ENCODE measurements at places on chromosomes 12 and 14.
A peak's percentile ranks its signal among the peaks of the same experiment; 100 is the strongest.

DNA sequence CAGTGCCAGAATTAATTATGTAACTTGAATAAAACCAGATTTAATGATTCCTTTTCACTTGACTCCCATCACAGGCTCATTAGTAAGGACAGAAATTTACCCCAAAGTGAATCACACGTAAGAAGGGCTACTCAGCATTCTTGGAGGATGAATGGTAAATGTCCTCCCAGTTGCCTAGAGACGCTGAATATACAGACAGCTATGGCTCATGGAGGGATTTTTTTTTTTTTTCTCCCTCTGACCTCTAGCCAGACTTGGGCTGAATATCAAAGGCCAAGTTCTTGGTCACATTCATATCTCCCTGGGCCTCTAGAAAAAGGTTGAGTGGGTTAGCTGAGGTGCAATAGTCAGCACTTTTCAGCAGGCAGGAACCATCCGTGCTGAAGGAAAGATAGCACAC is 77.5 kb downstream of the PHLDA1 start:
- DNase-seq: no peak

DNA sequence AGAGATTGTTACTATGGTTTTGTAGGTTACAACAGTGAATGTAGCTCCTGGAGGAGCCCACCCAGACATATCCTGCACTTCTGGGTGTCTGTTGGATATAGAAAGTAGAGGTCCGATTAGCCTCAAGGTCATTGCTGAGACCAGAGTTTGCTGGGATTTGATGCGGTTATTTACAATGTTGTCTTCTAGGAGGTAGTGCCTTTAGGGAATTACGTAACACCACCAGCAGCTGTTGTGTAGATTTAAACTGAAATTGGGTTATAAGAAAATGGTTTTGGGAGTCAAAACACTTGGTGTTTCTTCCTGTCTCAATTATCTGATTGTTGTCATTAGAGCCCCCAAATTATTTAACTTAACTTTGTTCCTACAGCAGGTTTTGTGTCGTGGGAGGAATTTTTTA is 225.3 kb upstream of the PELI2 start:
- DNase-seq: no peak

DNA sequence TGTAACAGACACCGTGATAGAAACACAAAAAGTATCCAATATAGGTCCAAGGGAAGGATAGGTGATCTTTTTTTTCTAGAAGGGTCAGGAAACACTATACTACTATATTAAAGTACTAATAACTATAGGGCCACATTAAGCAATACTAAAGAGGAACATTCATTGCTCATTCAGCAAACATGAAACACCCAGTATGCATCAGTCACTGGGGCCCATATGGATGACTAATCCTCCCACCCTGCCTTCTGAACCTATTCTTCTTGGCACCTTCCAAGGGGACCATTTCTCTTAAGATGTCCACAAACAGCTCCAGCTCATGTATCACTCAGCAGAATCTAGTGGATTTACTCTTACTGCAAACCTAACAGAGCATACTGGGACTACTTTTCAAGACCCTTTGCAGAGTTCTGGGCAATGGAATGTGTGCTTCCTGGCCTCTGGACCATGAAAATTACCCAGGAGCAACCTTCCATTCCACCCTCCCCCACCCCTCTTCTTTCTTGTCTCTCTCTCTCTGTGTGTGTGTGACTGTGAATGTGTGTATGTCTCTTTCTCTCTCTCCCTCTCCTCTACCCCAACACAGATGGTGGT is 187.9 kb downstream of the EPS8 start:
- no peak for DNase-seq

DNA sequence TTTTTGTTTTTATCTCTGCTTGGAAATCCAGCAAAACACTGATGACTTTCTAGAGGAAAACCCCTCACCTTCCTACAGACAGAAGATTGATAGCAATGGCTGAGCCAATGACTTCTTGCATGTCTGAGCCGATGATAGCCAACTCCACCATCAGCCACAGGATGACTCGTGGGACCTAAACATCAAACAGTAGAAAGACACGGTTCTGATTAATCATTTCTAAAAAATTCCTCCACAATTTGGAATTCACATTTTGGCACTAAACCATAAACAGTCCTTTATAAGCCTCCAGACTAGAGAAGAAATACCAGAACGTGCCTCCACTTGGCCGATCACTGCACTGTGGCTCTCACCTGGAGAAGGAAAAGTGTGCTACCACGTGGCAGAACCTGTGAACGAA is 25.9 kb downstream of the SLC11A2 start:
- DNase-seq: no peak

GRCh38 chr12:25583545-25583944 is 30.5 kb upstream of the LMNTD1 start:
- no peak for DNase-seq

DNA sequence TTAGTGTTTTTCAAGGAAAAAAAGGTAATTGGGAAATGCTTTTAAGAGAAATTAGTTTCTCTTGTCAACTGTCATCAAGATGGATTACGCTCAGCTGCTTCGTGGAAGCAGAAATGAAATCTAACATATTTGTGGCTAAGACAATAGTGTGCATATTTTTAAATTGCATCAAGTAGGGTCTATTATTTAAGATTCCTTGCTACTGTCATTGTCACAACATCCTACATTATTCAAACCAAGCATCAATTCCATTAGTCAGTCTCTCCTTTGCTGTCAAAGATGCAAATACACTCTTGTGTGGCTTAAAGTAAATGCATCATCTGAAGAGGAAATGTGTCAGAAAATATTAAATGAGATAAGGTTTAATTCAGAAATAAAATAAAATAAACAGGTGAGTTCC is 1277.6 kb upstream of the SEL1L start:
- no peak for DNase-seq

GRCh38 chr12:45232756-45233372 is 17.0 kb downstream of the ANO6 start:
- no peak for DNase-seq

- no peak for DNase-seq
Measured at GRCh38 chr14:73369428-73369827, 88.9 kb downstream of the NUMB start.

GRCh38 chr12:30537228-30537627 is 158.4 kb downstream of the IPO8 start:
- DNase-seq: no peak

- DNase-seq: no peak
Measured at GRCh38 chr14:76814726-76815645, 2.3 kb upstream of the ANGEL1 start.

DNA sequence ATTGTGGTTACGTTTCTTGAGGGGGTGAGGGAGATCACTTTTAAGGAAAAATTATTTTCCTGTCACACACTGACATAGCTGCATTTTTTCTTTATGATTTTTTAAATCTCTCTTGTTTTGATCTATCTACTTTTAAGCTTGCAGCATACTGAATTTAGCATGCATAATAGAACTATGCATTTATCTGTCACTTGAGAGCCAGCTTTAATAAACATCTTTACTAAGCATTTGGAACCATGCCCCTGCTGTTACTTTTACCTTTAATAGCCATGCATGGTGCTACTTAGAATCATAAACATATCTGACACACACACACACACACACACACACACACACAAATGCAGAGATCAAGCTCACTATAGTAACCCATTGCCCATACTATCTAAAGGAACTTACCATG is 486.2 kb downstream of the NELL2 start:
- DNase-seq: peak; percentile 97

- no peak for DNase-seq
Measured at GRCh38 chr12:6189028-6189427, 11.2 kb upstream of the CD9 start.

GRCh38 chr14:69635981-69636639 is 24.7 kb downstream of the SUSD6 start:
- DNase-seq: peak; percentile 60

DNA sequence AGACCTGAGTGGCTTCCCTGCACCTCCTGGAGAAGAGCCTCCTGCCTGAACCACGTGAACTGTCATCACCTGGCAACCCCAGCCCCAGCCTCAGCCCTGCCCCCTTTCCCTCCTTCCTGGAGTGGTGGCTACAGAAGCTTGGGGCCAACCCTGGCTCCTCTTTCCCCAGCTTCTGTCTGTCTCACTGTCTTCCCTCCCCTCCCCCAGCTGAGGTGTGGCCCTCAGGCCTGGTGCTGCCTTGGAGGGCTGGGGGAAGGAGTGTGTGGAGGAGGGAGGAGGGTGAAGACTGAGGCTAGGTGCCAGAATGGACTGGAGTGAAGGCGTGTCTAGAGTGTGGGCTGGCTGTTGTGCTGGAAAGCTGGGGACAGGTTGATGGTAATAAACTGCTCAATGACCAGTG is 9.7 kb downstream of the NFATC4 start:
- DNase-seq: no peak

DNA sequence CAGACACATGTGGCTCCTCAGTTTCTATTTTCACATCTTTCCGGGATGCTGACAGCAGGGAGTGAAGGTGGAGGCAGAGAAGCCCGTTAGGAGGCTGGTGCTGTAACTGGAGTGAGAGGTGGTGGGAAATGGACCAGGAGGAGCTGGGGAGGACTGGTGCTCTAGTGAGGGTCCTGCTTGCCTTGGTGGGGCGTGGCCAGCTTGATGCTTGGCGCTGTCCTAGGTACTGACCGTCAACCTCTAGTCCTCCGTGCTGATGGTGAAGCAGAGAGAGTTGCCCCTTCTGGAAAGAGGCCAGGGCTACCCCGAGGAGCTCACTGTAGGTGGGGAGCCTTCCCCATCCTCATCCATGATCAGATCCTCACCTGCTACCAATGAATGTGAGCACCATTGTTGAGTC is 1.4 kb downstream of the TRMT61A start:
- DNase-seq: no peak

- DNase-seq: peak; percentile 69
Measured at GRCh38 chr12:57213058-57213715, 3.4 kb upstream of the NXPH4 start.

DNA sequence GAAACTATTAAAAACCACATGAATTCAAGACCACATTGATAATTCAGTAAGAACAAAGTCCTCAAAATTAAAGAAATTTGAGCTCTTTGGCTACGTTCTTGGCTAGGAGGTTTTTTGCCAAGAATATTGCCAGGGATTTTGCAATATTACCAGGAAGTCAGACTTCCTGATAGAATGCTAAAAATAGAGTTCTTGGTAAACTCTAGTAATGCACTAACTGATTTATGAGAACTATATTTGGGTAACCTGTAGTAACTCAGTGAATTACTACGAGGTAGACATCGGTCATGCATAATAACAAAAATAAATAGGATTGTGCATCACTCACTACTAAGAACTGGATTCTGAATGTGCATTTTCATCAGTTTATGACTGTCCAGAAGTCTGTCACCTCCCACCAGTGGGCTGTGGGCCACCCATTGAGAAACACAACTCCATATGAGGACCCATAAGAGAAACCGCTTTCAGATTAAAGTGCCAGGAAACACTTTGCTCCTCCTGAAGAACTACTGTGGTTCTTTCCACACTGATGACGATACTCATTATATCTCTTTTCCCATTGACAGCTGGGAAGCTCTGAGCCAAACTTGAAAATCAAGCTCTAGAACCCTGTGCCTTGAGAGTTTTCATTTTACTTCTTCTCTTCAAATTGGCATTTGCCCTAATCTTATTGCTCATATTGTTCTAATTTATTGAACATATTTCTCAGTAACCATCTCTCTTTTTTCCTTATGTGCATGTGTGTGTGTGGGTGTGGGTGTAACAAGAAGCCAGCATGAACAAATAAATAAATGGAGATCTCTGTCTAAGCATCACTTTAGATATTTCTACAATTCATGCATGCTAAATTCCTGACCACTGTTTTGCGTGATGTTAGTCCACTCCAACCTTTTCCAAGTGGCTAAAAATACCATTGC is 116.6 kb downstream of the BCL11B start:
- DNase-seq: no peak

- DNase-seq: no peak
Measured at GRCh38 chr12:102356690-102357089, 123.7 kb downstream of the IGF1 start.

- no peak for DNase-seq
Measured at GRCh38 chr14:47273939-47274338, 401.5 kb downstream of the MDGA2 start.

DNA sequence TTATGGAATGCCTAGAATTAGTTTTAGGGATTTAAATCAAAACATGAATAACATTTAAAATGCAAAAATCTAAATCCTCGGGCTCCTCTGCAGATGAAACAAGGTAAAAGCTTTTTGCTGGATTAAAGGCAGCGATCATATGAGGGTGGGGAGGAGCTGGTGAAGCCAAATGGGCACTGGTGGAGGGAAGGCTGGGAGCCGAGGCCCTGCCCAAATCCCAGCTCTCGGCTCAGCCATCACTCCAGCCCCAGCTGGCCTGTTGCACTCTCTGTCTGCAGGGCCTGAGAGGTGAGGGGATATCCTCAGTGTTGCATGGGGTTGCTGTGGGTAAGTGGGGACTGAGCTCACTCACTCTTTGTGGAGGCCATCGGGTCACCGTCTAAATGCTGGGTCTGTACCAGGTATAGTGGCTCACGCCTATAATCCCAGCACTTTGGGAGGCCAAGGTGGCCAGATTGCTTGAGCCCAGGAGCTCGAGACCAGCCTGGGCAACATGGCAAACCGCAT is 28.6 kb downstream of the CALM1 start:
- DNase-seq: no peak

DNA sequence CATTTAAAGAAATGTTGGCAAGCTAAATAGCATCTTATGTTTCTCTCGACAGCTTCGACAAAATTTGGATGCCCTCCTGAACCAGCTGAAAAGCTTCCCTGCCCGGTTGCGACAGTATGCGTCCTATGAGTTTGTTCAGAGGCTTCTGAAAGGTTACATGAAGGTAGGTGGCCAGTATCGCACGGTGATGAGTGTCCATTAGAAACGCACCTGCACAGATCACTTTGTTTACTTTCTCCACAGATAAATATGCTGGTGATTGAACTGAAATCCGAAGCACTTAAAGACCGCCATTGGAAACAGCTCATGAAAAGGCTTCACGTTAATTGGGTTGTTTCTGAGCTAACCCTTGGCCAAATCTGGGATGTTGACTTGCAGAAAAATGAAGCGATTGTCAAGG is 36.5 kb downstream of the DYNC1H1 start:
- no peak for DNase-seq

GRCh38 chr12:50765095-50765911 is 1.4 kb downstream of the ATF1 start:
- peak; percentile 20 for DNase-seq

DNA sequence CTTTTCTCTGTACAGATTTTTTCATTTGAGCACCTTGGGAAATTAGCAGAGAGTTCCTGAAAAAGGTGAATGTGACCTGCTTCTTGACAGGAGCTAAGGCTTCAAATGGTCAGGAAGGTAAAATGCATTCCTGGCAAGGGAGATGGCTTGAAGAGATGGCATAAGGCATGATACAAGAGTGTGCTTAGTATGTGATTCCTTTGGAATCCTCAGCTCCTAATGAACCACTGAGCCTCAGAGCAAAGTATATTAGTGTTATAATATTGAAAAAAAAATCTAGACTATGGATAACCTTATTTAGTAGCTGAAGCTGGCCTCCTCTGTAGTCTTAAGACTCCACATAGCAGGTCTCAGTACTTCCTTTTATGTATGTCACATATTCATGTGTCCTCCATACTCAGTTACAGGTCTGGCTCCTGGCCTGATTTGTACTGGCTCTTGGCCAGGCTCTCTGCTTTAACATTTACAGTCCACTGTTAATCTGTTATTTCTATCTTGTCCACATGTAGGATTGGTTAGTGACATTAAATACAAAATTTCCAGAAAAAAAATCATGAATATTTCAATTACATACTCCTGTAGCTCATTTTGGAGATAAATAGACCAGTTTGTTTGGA is 17.9 kb downstream of the TOGARAM1 start:
- DNase-seq: peak; percentile 46
